Liver (tissue), 10 donors: ENCODE measurements at places on chromosomes 3 and 15. TPM values are rescaled to one million over a fixed set of nuclear protein-coding genes. Genes with fewer than 3 reads are reported as not detected.

DNA sequence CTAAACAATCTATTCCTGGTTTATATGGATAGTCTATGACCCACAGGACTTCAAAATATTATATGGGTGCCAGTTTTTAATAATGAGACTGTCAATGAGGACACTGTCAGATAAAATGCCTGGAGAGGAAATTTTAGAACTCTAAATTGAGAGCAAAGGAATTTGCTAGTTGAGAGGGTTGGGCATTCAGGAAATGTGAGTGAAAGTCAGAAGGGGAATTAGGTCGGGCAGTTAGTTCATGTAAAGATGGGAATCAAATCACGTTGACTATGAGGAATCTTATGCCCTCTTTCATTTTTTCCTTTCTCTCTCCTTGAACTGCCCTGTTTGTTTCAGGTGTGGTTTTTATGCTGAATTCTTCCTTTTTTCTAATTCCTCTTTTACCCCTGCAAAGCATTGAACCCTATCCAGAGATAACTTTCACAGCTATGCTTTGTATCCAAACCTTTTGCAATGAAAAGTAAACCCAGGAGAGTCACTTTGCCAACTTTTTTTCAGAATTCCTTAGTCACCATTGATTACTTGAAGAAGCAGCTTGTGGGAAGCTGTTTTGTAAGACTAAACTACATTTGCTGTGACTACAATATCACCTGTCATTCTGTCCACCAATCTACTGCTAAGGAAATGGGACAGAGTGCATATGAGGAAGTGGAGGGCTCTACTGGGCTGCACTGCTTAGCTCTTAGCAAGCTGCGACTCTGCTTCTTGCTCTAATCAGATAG, 27.8 kb downstream of the CHP1 start:
- no peak for DNase-seq

DNA sequence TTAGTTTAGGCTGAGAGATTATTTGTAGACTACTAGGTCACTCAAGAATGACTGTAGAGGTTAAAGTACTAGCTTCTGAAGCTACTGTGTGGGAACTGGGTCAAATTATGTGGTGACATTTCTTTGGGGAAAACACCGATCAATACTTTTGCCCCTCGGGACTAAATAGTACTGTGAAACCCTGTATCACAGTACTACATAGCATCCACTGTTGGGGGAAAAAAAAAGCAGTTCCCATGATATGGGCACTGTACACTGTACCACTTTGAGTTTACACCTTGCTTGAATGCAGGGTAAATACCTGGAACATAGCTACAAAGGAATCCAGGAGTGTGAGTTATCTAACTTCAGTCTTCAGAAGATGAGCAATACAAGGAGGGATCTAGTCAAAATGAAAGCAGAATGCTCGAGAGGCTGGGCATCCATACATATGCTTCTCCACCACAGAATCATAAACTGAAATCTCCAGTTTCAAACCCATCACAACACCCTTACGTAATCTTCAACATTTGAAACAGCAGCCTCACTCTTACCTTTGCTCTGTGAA, 311.4 kb downstream of the UNC13C start:
- DNase-seq = no peak

- DNase-seq = no peak
Observed at GRCh38 chr3:134892761-134893160, 97.7 kb downstream of the EPHB1 start.

PATL2 gene
- 0.32 TPM for polyA plus RNA-seq

- DNase-seq = no peak
Observed at GRCh38 chr3:64158334-64158733, 66.9 kb downstream of the PRICKLE2 start.

DNA sequence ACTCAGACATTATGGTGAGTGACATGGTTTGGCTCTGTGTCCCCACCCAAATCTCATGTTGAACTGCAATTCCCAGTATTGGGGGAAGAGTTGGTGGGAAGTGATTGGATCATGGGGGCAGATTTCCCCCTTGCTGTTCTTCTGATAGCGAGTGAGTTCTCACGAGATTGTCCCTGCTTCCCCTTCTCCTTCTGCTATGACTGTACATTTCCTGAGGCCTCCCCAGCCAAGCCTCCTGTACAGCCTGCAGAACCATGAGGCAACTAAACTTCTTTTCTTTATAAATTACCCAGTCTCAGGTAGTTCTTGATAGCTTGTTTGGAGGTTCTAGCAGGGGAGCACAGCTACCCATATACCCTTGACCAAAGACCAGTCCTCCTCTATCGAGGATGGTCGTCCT, 45.9 kb downstream of the ADAM10 start:
- DNase-seq = no peak

DNA sequence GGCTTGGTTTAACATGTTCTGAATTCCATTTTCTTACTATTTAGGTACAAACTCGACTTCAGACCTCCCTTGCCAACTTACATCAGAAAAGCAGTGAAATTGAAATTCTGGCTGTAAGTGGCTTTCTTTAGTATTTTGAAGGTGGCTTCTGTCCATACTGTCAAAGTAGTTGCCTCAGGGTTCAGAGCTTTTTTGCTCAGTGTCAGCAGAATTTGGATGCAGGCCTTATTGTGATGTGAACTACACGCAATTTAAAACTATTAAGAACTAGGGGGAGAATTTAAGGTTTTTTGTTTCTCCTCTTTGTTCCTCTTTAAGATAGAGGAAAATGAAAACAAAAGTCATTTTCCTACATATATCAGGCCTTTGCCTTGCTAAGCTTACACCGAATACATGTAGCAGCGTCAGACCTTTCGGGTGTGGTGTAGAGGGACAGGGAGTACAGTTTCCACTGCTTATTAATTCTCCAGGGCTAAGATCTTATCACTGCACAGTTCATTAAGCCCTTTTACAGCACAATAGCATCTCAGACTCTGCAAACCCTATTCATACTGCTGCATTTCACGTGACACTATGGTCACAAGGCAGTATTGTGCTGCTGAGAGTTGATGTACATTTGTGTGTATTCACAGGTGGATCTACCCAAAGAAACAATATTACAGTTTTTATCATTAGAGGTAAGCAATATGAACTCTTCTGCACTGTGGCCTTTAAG, 6.7 kb downstream of the SRP14 start:
- no peak for DNase-seq

DNA sequence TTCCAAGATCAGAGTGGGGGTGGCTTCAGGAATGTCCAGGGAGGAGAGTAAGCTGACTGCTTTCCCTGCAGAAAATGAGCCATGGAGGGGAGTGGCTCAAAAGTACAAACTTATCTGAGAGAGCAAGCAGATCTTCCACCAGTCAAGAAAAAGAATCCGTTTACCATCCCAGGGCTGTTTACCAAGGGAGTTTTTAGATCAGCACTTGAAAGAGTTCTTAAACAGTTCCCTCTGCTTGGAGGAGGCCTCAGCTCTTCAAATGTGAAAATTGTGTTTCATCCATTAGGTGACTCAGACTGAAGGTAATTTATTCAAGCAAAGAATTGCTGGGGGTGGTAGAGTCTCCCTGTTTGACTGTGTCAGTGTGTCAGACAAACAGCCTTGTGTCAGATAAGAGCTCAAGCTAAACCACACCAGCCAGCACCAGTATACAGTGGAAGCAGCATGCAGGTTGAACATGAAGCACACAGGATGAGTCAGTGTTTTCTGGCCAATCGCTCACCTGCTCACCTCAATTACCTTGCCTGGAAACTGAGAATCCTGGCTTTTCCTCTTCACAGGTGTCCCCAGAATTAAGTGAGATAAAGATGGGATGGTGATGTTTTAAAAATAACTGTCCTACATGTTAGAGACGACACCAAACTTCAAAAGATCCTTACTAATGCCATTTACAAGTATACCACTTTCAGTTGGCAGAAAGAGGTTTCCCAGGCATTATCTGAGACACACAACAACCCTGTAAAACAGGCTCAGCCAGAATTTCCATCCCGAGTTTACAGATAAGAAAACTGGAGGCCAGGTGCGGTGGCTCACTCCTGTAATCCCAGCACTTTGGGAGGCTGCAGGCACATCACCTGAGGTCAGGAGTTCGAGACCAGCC, 21.7 kb downstream of the SH3BP5 start:
- no peak for DNase-seq

GOLGA6D gene
- polyA plus RNA-seq = 0.02 TPM

DNA sequence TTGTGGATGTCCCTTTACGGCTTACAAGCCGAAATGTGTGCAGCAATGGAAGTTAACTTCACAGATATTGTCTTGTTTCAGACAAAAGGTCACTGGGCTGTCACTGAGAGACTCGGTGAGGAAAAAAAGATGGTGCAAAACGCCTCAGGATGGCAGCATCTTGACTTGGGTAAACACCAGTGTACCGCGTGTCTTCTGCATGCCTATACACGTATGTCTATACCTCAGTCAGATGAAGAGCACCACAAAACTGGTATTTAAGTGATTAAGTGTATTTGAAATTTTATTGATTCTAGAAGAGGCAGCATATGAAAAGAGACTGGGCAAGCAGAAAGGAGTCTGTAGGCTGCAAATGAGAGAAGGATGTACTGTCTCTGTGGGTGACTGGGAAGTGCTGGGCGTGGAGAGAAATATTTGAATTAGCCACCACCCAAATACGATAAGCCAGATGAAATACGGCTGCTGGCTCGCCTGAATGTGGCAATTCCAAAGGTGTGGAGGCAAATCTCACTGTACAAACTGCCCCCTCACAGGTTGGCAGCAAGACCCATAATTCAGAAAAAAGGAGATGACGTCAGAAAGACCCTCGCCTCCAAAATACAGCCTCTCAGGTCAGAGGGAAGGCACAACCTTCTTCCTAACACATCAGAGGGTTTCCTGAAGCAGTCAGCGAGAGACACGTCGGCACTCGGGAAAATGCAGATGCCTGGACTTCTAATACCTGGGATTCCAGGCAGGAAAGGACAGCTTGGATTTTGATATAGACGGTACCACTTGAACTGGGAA, 53.4 kb upstream of the NEO1 start:
- DNase-seq = no peak
